CD8-positive, alpha-beta memory T cell (primary cell): ENCODE measurements at places on chromosomes 7 and 10.

DNA sequence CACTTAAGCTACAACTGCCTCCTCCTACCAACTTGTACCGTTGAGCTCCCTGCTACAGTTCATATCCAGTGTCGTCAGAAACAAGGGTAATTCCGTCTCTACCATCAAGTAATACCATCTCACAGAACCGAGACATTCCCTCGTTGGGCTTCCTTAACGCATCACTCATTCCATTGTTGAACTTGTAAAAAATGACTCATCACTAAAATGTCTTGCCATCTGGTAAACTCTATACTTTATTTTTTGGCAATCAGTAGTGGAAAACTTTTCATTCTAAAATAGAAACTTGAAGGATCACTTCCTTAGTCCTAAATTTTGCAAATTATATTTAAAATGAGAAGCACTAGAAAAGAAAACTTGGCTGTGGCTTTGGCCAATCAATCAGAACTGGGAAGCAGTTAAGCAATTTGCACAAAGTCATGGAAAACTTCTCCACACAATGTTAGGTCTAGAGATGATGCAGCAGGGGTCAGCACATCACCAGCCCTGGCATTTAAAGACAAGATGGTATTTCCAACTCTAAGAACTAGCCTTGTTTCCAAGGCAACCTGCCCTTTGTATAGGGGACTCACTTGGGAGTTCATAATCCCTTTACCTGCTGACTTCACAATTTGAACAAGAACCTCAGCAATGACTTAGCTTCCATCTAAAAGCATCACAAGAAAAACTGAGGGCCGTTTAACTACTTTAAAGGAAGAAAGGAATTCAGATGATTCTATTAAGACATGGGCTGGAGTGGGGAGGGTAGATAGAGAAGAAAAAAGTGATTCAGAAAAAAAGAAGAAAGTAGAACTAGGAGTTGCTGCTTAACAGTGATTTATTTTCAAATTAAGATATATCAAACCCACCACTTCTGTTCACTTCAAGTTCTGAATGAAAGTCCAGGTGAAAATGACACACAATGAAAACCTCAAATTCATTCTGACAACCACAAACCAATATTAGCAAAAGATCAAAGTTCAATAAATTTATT, 288.1 kb downstream of the PARD3 start:
- no peak for DNase-seq

GRCh38 chr10:70232859-70233108, 445 bp downstream of the PPA1 start:
- DNase-seq, result no peak

DNA sequence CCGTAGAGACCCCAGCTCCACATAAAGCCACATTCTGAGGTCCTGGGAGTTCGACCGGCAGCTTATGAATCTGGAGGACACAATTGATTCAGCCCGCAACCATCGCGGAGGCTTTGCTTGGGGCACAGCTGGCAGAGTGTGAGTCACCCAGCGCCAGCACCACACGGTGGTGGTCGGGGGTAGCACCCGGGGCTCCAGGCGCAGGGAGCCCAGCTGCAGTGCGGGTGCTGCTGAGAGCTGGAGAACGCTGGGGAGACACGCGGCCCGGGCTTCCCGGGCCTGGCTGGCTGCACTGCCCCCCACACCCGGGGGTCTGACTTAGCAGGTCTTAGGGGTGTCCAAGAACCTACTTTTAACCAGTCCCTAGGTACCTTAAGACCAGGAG, 87.9 kb downstream of the PAXIP1 start:
- no peak for DNase-seq

GRCh38 chr7:28725911-28726310, 232.2 kb downstream of the TRIL start:
- no peak for DNase-seq

GRCh38 chr7:133786401-133786937, 340.7 kb upstream of the LRGUK start:
- DNase-seq, result no peak

GRCh38 chr10:621981-622740, 67.3 kb downstream of the DIP2C start:
- DNase-seq, result no peak

DNA sequence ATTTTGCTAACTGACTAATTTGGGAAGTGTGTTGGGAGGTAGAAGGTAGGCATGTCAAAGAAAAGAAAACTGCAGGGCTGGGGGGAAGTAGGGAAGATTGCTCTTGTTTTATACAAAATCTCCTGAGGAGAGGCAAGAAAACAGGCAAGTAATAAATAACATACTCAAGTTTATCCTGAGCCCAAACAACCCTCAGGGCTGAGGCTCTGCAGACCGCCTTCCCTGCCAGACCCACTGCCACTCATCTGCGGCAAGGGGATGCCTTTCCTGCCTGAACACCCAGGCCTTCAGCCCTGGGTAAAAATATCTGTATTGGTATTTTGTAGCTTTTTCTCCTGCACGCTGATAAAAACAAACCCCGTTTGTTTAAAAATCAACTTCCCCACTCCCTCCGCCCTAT, 399.8 kb upstream of the NFE2L3 start:
- DNase-seq, result no peak

DNA sequence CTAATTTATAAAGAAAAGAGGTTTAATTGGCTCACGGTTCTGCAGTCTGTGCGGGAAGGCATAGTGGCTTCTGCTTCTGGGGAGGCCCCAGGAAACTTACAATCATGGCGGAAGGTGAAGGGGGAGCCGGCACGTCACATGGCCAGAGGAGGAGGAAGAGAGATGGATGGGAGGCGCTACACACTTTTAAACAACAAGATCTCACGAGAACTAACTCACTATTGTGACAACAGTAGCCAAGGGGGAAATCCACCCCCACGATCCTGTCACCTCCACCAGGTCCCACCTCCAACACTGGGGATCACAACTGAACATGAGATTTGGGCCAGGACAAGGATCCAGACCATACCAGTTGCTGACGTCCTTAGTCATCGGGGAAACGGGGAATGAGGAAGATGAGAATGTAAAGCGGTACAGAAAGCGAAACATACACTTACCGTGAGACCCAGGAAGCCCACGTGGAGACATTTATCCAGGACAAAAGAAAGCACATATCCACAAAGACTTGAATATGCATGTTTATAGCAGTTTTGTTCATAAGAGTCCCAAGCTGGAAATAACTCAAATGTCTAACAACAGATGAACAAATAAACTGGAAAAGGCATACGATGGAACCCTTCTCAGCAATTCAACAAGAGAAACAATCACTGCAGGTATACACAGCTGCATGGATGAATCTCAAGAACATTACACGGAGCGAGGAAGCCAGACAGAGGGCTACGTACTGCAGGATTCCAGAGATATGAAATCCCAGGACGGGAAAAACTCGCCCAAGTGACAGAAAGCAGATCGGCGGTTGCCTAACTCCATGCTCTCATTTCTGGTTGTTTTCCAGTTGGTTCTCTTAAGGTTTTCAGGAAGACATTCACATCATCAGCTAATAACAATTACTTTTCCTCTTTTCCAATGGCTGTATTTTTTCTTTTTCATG, 26.2 kb upstream of the INPP5A start:
- DNase-seq, result no peak

DNA sequence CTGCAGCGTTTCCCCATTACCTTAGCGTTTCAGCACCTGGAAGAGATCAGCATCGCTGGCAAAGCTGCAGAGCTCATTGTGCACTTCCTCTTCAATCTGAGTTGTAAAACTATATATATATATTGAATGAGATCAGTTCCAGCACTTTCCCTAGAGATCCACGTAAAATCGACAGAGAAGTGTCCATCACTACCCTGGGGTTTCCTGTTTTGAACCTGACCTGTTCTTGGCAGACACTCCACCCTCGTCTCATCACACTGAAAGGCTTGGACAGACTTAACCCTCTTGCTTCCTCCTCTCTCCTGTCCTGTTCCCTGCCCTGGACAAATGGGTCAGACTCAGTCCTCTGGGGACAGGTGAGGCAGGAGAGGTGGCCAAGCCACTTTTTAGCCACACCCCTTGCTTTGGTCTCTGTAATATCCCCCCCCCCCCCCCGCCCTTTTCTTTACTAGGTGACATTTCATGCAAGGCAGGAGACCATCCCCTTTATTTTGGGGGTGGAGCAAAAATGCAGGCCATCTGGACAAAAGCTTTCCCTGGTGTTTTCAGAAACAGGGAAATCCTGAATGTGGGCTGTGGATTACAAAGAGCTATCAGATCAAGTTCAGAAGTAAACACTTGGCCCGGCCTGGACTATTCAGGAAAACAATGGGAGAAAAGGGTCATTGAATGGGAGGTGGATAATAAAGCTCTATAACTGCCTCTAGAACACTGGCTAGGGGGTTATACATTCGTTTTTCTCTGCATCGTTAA, 83.7 kb upstream of the KDM7A start:
- no peak for DNase-seq

GRCh38 chr7:50655020-50655419, 89.8 kb upstream of the DDC start:
- no peak for DNase-seq

DNA sequence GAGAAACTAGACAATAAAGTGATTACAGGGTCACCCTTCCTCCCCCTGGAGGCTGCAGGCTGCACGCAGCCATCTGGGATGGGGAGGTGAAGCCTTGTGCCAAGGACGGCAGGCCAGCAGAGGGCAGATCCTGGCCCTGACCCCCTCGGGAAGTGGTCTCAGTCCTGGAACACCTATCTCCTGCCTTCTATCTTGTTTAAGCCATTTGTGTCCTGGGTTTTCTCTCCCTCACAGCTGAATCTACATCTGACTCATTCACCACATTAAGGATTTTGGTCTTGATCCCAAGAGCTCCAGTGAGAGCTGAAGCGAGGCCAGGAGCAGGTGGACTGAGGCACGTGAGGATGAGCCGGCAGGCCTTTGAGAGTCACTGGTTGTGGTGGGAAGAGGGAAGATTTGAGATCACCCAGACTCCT, 16.4 kb upstream of the PARP12 start:
- no peak for DNase-seq

GRCh38 chr7:105268056-105268455, 120.7 kb downstream of the SRPK2 start:
- no peak for DNase-seq

DNA sequence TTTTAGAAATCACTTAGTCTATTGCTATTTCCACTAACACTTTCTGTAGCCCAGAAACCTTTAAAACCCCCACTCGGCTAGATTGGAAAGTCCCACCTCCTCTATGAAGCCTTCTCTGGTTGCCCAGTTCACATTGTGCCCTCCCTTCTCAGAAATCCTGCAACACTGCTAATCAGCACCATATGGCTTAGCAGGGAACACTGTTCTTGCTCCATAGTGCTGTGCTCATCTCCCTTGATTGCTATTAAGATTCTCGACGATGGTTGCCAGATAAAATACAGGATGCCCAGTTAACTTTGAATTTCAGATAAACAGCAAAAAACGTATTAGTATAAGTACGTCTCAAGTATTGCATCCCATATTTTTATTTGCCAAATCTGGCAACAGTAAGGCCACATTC, 40.1 kb upstream of the XPNPEP1 start:
- DNase-seq, result no peak

GRCh38 chr7:43317075-43317474, 204.6 kb downstream of the HECW1 start:
- no peak for DNase-seq
